ENCODE measurements at places on chromosomes 11 and 22.

DNA sequence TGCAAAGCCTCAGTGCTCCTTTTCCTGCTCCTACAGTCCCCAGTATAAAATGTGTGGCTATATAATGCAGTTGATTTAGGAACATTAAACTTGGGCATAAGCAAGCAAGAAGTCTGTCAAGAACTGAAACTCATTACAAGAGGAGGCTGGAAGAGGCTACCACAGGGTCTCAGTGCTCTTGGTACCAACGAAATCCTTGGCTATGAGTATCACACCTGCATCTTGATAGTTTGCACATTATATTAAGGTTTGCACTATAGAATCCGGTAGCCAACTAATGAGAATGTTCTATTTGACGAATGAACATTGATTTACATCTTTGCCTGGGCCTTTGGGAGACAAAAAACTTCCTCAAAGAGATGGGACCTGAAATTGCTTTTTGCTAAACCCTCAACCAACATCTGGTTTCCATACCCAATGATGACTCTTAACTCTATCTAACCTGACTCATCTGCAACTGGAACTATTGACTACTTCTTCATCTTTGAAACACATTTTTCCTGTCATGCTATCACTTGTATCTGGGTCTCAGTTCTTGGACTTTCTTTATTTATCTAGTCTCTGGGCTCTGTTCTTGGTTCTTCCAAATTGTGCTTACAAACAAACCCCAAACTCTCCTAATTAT, 207.2 kb upstream of the CTSC start:
- no peak for DNase-seq

DNA sequence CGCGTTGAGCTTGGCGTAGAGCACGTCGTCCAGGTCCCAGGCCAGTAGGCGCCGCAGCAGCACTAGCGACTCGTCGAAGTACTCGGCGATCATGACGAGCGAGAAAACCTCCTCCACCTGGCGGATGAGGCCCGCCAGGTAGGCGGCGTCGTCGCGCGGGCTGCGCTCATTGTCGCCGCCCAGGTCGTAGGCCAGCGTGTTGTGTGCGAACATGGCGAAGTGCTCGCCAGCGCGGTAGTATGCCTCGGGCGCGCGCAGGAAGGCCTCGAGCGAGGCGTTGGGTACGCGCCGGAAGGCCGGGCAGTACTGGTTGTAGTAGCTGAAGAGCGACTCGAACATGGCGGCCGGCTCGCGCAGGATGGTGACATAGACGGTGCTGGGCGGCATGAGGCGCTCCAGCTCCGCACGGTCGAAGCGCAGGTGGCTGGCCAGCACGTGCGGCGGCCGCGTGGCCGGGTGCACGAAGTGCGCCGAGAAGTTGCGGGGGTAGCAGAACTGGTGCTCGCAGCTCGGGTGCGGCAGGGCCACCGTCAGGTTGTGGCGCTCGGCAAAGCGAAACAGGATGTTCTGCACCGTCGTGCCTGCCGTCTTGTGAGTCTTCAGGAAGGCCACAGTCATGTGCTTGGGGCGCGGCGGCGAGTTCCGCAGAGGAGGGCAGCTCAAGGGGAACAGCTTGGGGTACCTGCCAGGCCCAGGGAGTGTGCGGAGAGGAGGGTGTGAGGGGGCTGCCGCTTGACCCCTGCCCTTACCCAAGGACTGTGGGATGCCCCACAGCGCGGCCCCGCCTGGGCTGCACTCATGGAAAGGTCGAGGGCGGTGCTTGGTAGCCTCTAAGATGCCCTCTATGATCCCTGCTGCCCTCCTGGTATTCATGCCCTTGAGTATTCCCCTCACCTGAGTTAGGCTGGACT, 5.7 kb downstream of the GAL3ST3 start:
- DNase-seq = no peak

DNA sequence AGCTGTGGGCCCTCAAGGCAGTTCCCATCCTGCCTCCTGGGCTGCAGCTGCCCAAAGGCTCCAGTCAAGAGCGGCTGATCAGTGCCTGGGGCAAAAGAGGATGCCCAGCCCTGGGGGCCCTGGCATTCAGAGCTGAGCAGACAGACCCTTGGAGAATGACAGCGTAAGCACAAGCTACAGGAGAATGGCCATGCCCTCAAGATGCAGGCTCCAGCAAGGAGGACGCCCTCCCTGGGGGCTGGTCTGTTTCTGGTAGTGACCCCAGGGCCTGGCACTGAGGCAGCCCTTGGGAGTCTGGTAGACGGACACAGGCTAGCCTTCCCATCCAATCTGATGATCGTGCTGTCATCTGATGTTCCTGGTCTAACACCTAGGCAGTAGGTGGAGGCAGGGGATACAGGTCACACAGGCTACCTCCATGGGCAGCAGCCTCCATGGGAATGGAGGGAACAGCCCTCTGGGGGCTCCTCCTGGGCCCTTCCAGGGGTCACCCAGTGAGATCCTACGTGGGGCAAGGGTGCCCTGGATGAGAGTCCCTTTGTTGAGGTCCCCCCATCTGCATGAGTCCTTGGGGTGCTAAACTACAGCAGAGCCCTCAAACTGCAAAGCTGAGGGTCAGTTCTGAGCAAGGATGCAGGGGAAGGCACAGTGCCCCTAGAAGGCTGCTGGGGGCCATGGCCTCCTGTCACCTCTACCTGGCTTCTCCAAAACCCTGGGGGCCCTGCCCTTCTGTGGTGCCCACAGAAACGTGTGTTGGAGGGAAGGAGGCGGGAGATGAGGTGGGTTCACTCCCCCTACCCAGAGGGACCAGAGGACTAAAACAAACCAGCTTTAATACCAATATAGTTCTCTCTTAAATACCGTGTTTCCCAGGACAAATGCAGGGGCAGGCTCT, 10.2 kb upstream of the SF1 start:
- DNase-seq = no peak

DNA sequence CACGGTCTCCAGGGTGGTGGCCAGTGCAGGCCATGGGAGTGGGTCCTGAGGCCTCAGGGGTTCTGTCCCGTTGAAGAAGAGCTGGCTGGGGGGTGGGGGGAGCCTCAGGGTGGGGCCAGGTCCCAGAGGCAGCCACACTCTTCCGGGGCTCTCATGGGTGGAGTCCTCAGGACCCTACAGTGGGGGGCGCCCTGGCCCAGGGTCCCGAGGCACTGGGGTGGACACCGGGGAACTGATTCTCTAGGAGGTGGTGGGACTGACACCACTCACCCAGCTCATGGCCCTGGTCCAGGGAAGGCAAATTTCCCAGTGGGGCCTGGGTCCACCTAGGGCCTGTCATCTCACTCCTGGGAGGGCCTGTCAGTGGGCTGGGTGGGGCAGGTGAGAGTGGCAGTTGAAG, 12.8 kb downstream of the GGT5 start:
- DNase-seq = no peak

GRCh38 chr11:97856666-97857065, 1164.1 kb upstream of the CNTN5 start:
- no peak for DNase-seq

GRCh38 chr11:34037016-34037415, 14.5 kb upstream of the CAPRIN1 start:
- no peak for DNase-seq

DNA sequence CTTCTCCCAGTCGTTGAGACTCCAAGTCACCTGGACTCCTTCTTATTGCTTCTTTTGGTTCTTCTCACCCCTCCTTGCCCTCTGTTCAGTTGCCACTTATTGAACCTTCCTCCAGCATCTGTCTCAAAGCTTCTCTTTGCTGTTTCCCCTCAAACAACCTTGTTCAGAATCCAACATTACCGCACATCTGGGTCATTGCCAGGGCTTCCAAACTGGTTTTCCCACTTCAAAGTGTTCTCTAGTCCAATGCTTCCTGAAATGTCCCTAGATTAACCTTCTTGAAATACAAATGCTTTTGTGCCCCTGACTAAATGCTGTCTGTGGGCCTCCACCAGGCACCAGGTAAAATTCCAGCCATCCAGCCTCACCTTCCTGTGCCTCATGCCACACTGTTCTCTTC, 100.8 kb upstream of the TTC12 start:
- no peak for DNase-seq

DNA sequence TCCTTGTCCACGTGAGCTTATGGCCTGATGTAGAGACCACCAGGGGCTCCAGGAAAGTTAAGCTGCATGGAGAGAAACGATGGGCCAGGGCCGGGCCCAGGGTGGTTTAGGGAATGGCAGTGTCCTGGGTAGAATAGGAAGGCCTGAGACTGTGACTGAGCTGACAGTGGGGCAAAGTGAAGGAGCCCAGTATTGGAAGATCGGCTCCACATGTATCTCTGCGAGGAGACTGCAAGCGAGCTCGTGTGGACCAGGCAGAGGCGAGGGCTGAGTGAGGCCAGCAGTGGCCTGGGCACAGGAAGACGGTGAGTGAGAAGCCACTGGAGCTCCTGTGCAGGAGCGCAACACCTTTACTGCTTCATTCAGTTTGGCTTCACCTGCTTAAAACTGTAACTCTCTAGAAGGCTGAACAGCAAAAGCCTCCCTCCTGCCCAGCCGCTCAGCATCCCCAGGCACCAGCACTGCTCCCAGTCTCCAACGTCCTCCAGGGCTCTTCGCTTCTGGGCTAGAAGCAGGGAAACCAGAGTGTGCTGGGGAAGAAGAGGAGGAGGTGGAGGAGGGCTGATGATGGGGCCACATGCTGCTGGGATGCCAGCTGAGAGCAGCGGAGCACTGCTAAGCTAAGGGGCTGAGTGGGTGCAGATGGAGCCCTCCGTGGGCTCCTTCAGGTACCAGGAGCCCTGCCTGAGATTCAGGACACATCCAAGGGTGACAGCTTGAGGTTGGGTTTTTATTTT, 13.5 kb downstream of the TCIRG1 start:
- no peak for DNase-seq

- DNase-seq = no peak
These were observed 7.7 kb upstream of the NCR3LG1 start for GRCh38 chr11:17343907-17344306.

GRCh38 chr11:77071671-77072605, 5.2 kb downstream of the CAPN5 start:
- no peak for DNase-seq

GRCh38 chr22:50014655-50015401, 2.3 kb upstream of the IL17REL start:
- DNase-seq = peak; percentile 43

Measured in right cardiac atrium (tissue), 5 donors.